NK-92 treated with Interleukin-12 subunit alpha and Interleukin-12 subunit beta, amount 100 ng/mL, for 24 hours (cell line): ENCODE measurements at places on chromosomes 1 and 21.

DNA sequence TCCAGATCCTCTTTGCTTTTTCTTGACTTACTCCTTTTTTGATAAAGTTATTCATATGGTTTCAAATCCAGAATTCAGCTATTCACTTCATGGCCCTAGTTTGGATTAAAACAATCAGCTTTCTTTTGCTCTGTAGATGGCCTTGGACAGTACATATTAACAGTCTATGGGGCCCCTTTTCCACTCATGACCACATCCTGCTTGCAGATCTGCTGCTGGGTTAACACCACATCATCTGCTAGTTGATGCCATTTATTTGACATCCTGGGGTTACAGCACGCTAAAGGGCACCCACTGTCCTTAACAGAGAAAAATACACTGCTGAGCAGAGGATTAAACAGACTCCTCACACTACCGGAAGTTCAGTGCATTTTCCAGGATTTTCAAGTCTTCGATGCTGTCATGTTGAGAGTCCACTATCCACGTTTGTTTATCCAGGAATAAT lies 941 bp upstream of the IFI16 start:
- peak; percentile 63 for DNase-seq

- DNase-seq = no peak
Measured at GRCh38 chr1:229437443-229437842, 3.5 kb upstream of the ACTA1 start.

DNA sequence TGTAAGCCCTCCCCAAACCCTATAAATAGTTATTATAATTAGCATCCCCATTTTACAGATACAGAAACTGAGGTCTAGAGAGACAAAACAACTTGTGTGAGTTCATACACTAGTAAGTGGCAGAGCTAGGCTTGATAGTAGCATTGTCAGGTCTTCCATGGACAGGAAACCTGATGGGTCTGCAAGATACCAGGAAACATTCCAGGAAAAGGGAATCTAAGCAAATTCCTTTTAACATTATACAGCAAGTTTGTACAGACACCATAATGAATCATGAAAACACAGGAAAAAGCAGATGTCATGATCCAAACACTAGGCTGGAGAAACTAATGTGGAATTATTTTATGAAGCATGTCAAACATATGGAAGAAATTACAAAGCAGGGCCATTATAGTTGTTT lies 89.1 kb upstream of the KCNK2 start:
- no peak for DNase-seq

DNA sequence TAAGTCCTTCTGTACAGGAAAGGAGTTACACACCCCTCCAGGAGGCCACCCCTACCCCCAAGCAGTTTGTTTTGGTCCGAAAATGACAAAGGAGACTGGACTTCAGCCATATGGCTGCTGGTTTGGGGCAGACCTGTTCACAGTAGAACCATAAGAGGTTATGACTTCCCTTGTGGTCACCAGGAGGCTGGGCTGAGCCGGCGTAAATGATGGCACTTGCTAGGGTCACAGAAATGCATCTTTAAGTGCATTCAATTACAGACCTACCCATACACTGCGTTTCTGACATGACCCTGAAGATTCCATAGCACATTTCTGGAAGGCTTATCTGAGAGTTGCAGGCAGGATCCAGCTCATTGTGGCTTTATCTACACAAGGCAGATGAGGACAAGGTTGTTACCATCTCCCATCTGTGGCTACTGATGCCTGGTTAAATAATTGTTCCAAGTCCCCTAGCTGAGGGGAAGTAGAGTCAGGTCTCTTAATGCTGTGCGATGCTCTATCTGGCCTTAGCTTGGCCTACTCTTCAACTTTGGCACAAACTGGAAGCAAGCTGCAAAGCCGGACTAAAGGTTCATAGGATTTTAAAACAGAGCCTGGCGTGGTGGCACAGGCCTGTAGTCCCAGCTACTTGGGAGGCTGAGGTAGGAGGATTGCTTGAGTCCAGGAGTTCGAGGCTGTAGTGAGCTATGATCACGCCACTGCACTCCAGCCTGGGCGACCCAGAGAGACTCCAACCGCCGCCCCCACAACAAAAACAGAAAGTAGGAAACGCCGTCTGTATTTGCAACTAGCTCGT lies 1.7 kb upstream of the TRIM67 start:
- no peak for DNase-seq

GRCh38 chr1:172724765-172725613 lies 66.1 kb downstream of the FASLG start:
- no peak for DNase-seq

DNA sequence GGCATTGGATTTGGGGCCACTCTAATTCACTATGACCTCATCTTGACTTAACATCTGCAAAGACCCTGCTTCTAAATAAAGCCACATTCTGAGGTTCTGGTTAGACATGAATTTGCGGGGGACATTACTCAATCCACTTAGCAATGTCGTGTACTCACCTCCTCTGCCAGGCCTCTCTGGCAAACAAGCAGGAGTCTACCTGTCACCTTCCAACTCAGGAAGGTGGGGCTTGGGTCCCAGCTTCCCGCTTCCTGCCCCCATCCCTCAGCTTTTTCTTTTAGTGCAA lies 177.8 kb downstream of the PSMG1 start:
- DNase-seq = no peak

GRCh38 chr1:6596886-6597776 lies 5.5 kb downstream of the KLHL21 start:
- DNase-seq = no peak
